ENCODE measurements at places on chromosomes 3 and 15.

DNA sequence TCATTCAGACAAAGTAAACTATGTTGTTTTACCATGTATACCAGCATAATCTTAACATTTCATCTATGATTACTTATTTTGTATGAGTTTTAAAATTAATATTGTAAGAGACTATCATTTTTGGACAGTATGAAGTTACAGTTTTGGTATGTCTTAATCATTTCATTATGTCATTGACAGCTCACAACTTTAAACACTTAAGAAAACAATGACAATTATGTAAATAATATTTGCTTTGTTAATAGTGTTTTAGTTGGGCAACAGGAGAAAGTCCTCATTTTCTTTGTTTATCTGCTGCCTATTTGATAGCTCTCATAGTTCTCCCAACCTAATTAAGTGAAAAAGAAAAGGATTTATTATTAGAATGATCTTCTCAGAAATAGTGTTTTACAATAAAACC lies 80.2 kb downstream of the MEF2A start:
- DNase-seq, result no peak

- DNase-seq, result no peak
Measured at GRCh38 chr3:191455257-191455952, 5.6 kb upstream of the PYDC2 start.

- DNase-seq, result no peak
Measured at GRCh38 chr3:63951492-63952247, 39.5 kb upstream of the SCAANT1 start.

DNA sequence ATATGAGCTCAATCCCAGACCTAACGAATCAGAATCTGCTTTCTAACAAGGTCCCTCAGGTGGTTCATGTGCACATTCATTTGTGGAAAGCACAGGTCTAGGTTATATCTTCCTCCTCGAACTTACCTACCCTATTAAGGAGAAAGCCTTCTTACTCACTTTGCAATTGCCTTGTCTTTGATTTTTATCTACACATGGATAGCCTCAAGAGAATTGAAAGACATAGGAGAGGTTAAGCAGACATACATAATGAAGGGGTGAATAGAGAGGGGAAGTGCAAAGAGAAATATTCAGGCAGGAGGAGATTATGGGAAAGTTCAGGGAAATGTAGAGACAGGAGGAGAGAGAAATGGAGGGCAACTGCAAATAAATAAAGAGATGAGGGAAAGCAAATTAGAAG lies 422.9 kb upstream of the ADAMTS9 start:
- DNase-seq, result no peak

GRCh38 chr3:32552013-32552412 lies 18.6 kb downstream of the DYNC1LI1 start:
- no peak for DNase-seq

DNA sequence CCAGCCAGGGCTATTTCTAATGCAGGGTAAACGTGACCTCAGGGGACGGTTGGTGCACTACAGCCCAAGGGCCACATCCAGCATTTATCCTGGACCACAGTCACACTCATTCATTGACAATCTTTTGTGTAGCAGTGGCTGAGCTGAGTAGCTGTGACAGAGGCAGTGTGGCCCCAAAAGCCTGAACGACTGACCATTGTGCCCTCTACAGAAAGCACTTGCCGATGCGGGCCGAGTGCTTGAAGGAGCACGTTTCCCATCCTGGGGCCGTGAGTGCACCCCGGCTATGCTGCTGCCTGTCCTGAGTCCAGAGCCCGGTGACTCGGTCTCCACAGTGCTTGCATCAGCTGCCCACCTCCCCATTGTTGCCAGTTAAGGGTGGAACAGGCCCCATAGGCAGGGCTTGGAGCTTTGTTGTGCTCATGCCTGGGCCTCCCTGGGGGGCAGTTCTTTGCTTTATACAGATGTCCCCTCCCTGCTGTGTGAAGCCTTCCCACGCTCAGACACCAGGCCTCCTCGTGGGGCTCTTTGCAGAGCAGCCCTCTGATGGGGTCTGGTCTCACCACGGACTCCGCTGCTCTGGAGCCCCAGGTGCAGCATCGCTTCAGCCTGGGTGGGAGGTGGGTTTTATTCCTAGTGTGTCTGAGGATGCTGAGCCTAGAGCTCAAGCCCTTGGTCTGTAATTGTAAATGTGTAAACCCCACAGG lies 13.0 kb upstream of the SNRPA1 start:
- DNase-seq, result no peak
